ENCODE measurements at places on chromosomes 16 and 17.

- no peak for DNase-seq
Observed at GRCh38 chr16:68445458-68445857, 2.9 kb downstream of the SMPD3 start.

- DNase-seq = no peak
Observed at GRCh38 chr17:10091046-10091445, 107.4 kb downstream of the GAS7 start.

GRCh38 chr16:6643080-6643686, 689.5 kb upstream of the RBFOX1 start:
- DNase-seq = peak; percentile 8

GRCh38 chr17:61687769-61688168, 96.8 kb upstream of the NACA2 start:
- DNase-seq = no peak

GRCh38 chr17:45267436-45268055, 5.7 kb upstream of the SPATA32 start:
- no peak for DNase-seq

DNA sequence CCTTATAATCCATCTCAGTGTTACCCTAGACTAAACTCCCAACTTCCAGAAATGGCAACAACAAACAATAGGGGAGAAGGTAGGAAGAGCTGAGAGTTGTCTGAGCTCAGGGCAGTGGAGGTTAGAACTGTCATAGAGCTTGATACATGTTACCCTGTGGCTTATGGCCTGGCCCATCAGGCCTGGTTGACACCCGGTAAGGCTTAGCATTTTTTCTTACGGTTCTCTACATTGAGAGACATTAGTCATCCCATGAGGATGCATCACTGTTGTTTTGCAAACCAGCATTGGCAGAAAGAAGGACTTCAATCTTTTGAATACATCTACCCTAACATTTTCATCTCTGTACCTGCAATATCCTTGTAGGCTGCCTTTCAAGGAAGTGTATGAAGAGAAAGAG, 226.6 kb downstream of the PHKB start:
- no peak for DNase-seq

GRCh38 chr17:66764506-66764905, 70.4 kb upstream of the CACNG5 start:
- no peak for DNase-seq

GRCh38 chr17:29715680-29716079, 93.0 kb upstream of the CORO6 start:
- no peak for DNase-seq
